ENCODE measurements at places on chromosomes 3 and 15.

DNA sequence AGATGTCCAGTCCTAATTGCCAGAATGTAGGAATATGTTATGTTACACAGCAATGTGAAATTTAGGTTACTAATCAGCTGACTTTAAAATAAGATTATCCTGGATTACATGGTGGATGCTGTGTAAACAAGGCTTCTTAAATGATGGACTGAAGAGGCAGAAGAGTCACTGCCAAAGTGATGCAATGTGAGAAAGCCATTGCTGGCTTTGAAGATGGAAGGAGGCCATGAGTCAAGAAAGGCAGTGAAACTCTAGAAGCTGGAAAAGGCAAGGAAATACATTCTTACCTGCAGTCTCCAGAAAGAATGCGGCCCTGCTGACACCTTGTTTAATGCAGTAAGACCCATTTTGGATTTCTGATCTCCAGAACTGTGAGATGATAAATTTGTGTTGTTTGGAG is 179.1 kb upstream of the ZPLD1 start:
- no peak for DNase-seq

- no peak for DNase-seq
Measured at GRCh38 chr3:47366833-47367232, 14.0 kb upstream of the PTPN23 start.

DNA sequence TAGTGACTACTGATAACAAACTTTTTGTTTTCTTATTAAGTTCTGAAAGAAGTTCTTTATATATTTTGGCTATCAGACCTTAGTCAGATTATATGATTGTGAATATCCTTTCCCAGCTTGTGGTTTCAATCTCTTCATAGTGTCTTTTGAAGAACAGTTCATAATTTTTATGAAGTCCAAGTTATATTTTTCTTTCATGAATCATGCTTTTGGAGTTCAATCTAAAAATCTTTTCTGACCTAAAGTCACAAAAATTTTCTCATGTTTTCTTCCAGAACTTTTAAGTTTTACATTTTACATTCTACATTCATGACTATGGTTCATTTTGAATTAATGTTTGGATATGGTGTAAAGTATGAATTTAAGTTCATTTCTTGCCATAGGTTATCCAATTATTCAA is 34.2 kb upstream of the OCA2 start:
- DNase-seq: peak; percentile 7

GRCh38 chr3:141865101-141865500 is 11.3 kb upstream of the ATP1B3 start:
- DNase-seq: no peak

GRCh38 chr3:126202276-126202675 is 21.9 kb upstream of the ALDH1L1 start:
- DNase-seq: no peak

- DNase-seq: peak; percentile 50
Measured at GRCh38 chr3:146274833-146275232, 23.9 kb upstream of the PLSCR4 start.

- peak; percentile 97 for DNase-seq
Measured at GRCh38 chr3:110576960-110577359, 494.7 kb upstream of the NECTIN3 start.

GRCh38 chr3:187586226-187586625 is 84.0 kb downstream of the SST start:
- DNase-seq: no peak

GRCh38 chr15:25534293-25534692 is 95.5 kb upstream of the UBE3A start:
- no peak for DNase-seq

DNA sequence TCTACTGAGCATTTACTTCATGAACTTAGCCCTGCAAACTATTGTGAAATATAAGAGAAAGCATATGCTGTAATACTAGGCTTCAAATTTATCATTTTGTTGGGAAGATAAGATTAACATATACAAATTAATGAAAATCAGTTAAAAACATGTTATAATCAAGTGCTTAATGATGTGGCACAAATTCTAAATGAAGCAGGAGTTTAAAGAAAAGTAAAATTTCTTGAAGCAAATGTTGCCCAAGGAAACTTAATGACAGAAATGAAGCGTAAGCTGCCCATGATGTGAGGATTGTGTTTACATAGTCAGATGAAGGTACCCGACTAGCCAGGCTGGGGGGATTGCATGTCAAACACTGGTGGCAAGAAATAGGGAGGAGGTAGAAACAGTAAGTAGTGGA is 103.1 kb upstream of the GAP43 start:
- DNase-seq: no peak

DNA sequence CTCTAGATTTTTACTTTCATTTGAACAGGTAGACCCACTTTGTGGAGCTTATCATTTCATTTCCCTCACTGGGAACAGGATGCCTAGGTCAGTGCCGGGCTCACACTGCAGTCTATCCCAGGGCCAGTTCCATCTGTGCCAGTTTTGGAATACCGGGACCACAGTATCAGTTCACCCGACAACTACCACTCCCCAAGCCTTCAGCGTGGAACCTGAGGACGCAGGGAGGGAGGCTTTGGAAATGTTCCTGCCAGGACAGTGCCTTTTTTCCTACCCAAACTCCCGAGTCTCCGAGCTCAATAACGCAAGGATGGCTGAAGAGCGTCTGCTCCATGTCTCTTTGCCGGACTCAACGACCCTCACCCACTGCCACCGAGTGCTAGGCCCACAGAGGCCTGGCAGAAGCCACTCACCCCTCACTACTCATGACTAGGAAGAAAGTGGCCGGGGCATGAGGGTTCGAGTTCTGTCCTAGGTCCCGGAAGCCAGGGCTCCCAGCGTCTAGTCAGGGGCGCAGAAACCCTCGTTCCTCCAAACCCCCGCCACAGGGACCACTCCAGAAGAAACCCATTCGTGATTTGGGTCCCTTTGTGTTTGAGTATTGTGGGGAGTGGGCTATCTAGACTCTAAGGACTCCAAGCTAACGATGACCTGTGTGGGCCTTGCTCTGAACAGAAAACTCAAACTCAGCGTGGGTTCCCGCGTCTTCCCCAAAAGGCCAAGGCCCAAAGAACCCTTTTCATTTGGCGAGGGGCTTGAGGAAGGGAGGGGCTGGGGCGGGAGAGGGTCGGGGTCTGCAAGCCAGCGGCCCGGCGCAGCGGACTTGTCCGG is 11.4 kb downstream of the ZIC1 start:
- DNase-seq: no peak

GRCh38 chr3:45031531-45031930 is 5.4 kb downstream of the CLEC3B start:
- DNase-seq: no peak

DNA sequence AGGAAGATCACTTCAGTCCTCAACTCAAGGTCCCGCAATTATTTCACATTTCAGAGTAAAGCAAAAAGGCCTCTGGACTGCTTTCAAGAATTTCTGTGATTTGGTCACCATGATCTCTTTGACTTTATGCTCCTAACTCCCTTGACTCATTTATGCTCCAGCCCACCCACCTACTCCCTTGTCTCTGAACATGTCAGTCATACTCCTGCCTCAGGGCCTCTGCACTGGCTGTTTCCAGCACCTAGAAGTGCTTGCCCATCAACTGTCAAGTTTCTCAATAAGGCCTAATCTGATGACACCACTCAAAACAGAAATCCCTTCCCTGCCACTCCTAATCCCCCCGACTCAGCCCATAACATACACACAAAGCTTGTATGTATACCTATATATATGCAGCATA is 36.1 kb upstream of the CSPG5 start:
- DNase-seq: no peak

DNA sequence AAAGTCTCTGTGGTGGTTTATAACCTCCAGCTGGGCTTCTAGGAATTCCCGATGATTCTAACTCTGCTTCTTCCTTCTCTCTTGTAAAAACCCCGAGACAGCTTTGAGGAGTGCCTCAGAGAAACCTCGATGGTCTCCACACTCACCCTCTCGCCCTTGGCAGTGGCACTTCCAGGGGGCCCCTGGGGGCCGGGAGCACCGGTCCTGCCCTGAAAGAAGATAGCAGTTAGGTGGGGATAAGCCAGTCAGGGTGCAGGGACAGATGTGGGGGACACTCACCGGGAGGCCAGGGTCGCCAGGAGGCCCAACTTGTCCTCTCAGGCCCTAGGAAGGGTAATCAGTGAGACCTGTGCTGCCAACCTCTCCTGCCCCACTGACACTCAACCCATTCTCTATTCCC is 9.7 kb downstream of the COL7A1 start:
- no peak for DNase-seq

GRCh38 chr3:66629150-66629981 is 128.5 kb upstream of the LRIG1 start:
- DNase-seq: no peak

DNA sequence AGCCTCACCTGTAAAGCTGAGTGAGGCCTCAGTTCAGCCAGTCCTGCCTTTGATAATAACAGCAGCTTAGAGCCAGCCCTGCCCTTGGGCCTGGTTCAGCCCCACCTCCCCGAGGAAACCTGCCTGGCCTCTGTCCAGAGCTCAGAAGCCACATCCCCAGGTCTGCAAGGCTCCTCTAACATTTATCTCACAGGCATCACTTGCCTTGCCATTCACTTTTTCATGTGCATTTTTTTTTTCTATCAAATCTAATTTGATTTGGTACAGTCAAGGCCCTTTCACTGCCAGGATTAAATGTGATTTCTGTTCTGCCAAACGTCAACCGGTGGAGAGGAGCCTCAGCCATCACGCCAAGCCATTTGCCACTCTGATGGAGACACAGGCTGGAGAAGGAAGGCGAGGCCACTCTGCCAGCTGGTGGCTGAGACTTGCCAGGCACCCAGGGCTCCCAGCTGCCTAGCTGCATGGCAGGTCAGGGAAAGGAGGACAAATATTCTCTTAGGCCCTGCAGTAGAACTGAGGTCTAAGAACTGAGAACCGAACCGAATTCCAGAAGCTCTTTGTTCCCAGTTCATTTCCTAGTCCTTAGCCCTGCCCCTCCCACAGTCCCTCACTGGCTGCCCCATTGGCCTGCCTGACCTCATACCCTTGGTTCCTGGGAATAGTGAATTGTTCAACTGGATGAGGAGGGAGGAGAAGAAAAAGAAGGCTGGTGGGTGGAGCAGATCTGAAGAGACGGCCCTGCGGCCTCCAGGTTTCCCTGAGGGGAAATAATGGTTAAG is 76.4 kb downstream of the SPSB4 start:
- DNase-seq: no peak

GRCh38 chr3:30894521-30895251 is at the start of gene GADL1:
Gene GADL1 (minus strand): TSS chr3:30894661. CDS start chr3:30894614, 47 bp downstream.
- DNase-seq: peak; percentile 39

GRCh38 chr15:75229191-75230015 is 27.7 kb downstream of the C15orf39 start:
- DNase-seq: peak; percentile 37

DNA sequence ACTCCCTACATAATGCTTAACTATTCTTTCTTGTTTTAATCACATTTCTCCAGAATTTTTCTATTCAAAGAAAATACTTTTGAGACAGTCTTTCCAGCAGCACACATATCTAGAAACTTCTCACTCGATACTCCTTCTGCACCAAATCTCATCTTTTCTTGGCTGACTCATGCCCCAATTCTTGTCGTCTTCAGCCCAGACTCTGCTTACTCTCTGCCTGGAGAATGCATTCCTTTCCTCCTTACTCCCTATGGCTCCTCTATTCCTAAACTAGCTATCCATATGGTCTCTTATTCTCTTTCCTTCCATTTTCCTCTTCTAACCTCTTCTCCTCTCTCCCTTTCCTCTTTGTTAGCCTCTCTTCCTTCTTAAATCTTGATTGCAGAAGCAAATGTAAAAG is 158.7 kb downstream of the GBE1 start:
- DNase-seq: peak; percentile 3

DNA sequence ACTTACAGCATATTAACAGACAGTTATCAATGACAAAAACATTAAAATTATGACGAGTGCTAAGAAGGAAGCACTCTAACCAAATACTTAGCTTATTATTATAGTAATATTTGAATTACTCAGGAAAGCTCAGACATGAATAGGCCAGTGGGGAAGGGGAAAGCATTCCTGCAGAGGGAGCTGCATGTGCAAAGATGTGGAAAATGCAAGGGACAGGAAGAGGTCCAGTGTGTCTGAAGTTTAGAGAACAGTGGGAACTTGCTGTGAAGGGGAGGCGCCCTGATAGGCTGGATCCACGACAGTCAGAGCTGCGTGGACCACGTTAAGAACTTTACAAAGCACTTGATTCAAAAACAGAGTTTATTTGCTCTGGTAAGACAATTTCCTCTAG is 1.2 kb upstream of the SPICE1 start:
- peak; percentile 17 for DNase-seq

DNA sequence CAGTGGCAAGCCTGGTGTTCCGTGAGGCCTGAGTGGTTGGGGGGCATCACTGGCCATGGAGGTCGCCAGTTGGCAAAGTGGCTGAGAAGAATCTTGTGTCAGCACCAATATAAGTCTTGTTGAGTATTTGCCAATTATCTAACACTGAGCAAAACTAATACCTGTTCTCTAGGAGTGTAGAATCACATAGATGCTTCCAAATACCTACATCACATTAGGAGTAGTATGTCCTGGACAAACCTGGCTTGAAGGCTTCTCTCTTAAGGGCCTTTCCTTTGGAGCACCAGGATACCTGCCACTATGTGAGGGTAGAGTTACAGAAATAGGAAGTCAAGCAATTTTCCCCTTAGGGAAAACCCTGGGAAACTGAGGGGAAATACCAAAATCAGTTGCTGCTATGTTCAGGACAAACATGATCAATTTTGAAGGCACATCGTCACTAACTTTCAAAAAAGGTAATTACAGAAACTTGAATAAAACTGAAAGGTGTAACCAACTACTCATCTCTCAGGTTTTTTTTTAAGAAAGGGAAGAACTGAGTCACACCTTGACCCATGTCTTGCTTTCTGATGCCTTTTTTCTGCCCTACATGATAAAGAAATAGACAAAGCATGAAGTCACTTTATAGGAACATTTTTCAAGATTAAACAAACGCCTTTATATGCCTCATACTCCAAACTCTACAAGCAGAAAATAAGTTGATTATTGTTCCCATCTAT is 100.4 kb downstream of the IMPG2 start:
- DNase-seq: no peak

GRCh38 chr3:121979246-121979645 is 42.8 kb downstream of the ILDR1 start:
- DNase-seq: no peak

DNA sequence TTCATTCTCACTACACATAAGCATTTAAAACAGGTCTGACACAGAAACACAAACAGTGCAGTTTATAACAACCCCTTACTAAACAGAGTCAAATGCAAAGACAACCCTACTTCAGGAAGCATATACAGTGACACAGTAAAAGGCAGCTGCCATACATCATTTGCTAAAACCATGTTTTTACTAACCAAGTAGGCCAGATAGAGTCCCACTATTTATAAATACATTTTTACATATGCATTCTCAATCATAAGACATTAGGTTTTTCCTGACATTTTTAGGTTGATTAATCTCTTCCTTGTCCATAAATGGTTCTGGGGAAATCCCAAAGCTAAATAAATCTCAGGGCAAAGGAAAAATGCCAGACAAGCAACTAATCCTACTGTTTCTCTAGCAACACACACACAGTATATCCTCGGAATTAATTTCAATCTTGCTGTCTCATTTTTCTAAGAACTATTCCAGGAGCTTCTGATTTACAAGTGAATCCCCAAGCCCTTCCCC is 39.0 kb downstream of the CHAC1 start:
- DNase-seq: no peak

DNA sequence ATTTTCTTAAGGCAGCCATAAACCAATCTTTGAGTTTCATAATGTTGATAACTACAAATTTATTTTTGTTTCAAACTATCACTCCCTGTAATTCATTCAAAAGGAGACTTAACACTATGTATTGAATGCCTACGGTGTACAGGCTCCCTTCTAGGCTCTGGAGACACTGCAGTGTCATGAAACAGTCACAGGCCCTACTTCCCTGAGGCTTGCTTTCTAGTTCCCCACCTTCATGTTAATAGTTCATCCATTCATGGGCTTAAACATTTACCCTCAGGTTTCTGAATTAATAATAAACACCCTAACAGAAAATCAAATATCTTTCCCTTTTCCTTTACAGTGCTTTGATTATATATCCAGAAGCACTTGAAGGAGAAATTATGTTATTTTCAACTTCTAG is 168.7 kb downstream of the CHL1 start:
- no peak for DNase-seq

Measured in ELR (cell line).